ENCODE measurements at places on chromosomes 4 and X. TPM values are rescaled to one million over a fixed set of nuclear protein-coding genes. Genes with fewer than 3 reads are reported as not detected.

GPR82 gene
- 0.28 TPM for total RNA-seq

SHISA3 gene
- total RNA-seq, result not detected

MAGEH1 gene
- 97.9 TPM for total RNA-seq

AADAT gene
- 31.2 TPM for total RNA-seq

ACOX3 gene
- total RNA-seq, result 65.7 TPM

ARHGAP36 gene
- total RNA-seq, result 0.36 TPM

CLDN2 gene
- total RNA-seq, result not detected

F8A2 gene
- total RNA-seq, result 16.4 TPM

ADH7 gene
- 0.64 TPM for total RNA-seq

HSFX3 gene
- total RNA-seq, result 0.74 TPM

DCTD gene
- 69.5 TPM for total RNA-seq

PABPC5 gene
- total RNA-seq, result 3.1 TPM

FAAH2 gene
- 31.7 TPM for total RNA-seq

CTAG2 gene
- total RNA-seq, result not detected

CWH43 gene
- 118 TPM for total RNA-seq

ALAS2 gene
- not detected for total RNA-seq

SSX2B gene
- total RNA-seq, result not detected

MAGED4B gene
- 23.1 TPM for total RNA-seq

MPC1L gene
- total RNA-seq, result not detected

UGT2B17 gene
- total RNA-seq, result not detected

OPHN1 gene
- 26.2 TPM for total RNA-seq

AFM gene
- total RNA-seq, result not detected

HGFAC gene
- 0.27 TPM for total RNA-seq

NLRP2B gene
- total RNA-seq, result not detected

KCNE5 gene
- not detected for total RNA-seq

POU4F2 gene
- total RNA-seq, result not detected

TMEM156 gene
- total RNA-seq, result 0.27 TPM

DGKK gene
- not detected for total RNA-seq

NSG1 gene
- 17.1 TPM for total RNA-seq

ARL9 gene
- 0.68 TPM for total RNA-seq

TLR8 gene
- total RNA-seq, result 0.18 TPM

PDE5A gene
- total RNA-seq, result 49.6 TPM

MAGEC3 gene
- not detected for total RNA-seq

EDA gene
- total RNA-seq, result 8.1 TPM

RENBP gene
- total RNA-seq, result 4.4 TPM

PLAC8 gene
- 3.9 TPM for total RNA-seq

NOX1 gene
- 0.14 TPM for total RNA-seq

EPGN gene
- not detected for total RNA-seq

RBMXL3 gene
- total RNA-seq, result not detected

ARHGAP24 gene
- total RNA-seq, result 7.4 TPM

RAI2 gene
- 11.5 TPM for total RNA-seq

TGIF2LX gene
- not detected for total RNA-seq

ITIH6 gene
- 1.0 TPM for total RNA-seq

S100G gene
- not detected for total RNA-seq

CLDN34 gene
- total RNA-seq, result not detected

FGFR3 gene
- total RNA-seq, result 78.2 TPM

GPAT3 gene
- 1.2 TPM for total RNA-seq

CORIN gene
- total RNA-seq, result 7.7 TPM

PLXNB3 gene
- 20.9 TPM for total RNA-seq

GIMD1 gene
- total RNA-seq, result not detected

NAT8L gene
- 36.4 TPM for total RNA-seq

TMEM144 gene
- total RNA-seq, result 8.1 TPM

CENPU gene
- 15.5 TPM for total RNA-seq

CCNQ gene
- total RNA-seq, result 55.9 TPM
